ENCODE measurements at places on chromosomes 6 and 20. TPM values are rescaled to one million over a fixed set of nuclear protein-coding genes. Genes with fewer than 3 reads are reported as not detected.

GRCh38 chr6:136161950-136162349, 88.2 kb downstream of the MTFR2 start:
- no peak for DNase-seq

DNA sequence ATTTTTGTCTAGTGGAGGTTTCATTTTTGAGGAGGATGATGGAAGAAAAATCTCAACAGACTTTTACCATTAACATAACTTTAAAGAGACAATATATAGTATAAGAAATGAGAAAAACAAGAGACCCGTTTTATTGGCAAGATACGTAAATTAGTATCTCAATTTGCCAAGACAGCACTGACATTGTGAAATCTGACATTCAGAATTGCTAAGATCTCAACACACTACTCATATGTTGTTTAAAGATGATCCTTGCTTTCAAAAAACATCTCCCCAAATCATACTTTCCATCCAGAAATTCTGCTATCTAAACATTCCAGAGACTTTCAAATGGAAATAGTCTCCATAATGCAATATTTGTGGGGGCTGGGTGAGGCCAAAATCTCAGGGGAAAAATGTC, 220.9 kb upstream of the CEP162 start:
- DNase-seq: no peak

- no peak for DNase-seq
Observed at GRCh38 chr6:64811119-64811518, 895.9 kb downstream of the EYS start.

- DNase-seq: no peak
Observed at GRCh38 chr6:154569156-154569862, 58.8 kb upstream of the CNKSR3 start.

SPATS1 gene
- not detected for total RNA-seq

DNA sequence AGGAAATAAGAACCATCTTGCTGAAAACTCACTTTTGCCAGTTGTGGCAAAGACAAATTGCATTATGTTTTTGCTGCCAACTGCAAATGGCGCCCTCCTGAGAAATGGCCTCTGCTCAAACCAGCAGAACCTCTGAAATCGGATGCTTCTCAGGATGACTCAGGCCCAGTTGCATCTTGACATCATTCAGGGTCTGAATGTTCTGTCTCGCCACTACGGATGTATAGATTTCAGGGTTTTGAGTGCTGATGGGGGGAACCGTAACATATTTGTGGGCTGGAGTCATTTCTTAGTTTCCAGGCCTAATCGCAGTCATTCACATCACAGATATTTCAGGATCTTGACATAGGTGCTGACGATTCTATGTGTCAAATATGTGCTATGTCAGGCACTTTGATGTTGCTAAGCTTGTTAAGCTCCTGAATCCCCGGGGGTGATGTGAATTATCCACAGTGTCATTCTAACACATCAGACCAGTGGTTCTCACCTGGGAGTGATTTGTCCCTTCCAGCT, 207.1 kb downstream of the NFATC2 start:
- no peak for DNase-seq

TOX2 gene
- total RNA-seq: not detected

DNA sequence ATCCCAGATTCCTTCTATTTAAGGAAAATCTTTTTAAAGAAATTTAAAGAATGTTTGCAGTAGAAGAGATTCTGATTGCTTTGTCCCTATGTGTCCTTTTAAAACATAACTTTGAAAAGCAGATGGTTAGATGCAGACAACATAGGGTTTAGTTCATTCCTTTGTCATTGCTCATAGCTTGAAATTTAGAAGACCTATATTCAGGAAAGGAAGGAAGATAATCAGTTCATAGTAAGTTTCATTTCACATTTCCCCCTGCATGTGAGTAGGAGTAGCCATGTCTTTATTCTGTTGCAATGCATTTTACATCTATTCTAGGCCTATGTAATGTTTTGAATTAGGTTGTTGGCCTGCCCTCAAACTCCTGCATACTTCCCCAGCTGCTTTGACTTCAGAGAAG, 197.9 kb upstream of the GRIK2 start:
- no peak for DNase-seq

GRCh38 chr6:151592449-151593159, 98.8 kb downstream of the CCDC170 start:
- DNase-seq: peak; percentile 33

BMP7 gene
- total RNA-seq: not detected

GRCh38 chr6:32886681-32887383, 32.8 kb downstream of the PSMB9 start:
- DNase-seq: no peak

GRCh38 chr6:20167601-20168000, 44.7 kb downstream of the MBOAT1 start:
- DNase-seq: no peak

KCNG1 gene
- not detected for total RNA-seq

CFB gene
- 171 TPM for total RNA-seq

- DNase-seq: no peak
Observed at GRCh38 chr6:88761237-88762031, 202.0 kb downstream of the RNGTT start.

MAS1 gene
- not detected for total RNA-seq

- peak; percentile 78 for DNase-seq
Observed at GRCh38 chr20:51456511-51457509, 85.7 kb downstream of the NFATC2 start.

DNA sequence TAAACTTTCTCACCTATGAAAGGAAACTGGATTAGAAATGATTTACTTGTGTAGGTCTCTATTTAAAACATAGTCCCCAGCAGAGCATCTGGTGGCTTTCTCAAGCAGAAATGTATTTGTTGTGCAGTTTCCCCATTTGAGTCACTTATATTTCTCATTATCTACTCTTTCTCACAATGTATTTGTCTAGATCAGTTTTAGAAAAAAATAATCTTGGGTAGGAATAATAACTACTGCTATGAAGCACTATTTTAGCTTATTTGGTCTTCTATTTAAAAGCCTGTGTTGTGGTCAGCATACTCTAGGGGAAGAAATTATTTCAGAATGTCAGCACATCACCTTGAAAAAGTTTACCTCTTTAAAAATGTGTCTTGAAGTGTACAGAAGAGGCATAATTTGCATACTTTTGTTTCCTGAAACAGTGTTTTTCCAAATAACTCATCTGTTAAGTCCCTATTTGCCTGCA, 60.9 kb upstream of the PRL start:
- no peak for DNase-seq

TSHZ2 gene
- not detected for total RNA-seq

FAM217A gene
- not detected for total RNA-seq

- no peak for DNase-seq
Observed at GRCh38 chr6:49264909-49265308, 198.1 kb downstream of the MMUT start.

- DNase-seq: no peak
Observed at GRCh38 chr6:30601436-30601814, 15.6 kb downstream of the PPP1R10 start.

SSTR4 gene
- not detected for total RNA-seq

DNA sequence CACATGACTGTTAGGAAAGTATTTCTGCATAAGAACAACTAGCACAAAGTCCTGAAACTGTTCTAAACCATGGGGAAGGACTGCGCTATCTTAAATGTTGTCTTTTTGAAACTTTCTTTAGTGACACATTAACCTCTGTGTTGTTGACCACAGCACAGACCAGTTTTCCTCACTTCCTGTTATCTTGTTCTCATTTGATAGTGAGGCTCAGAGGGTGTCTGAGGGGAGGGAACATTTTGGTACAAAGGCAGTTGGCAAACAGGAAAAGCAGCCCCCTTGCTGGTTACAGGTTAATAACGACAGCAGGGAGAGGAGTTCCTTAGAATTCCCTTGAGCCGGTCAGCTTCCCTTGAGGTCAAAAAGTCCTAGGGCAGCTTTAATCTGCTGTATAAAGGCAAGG, 143.5 kb upstream of the BMP2 start:
- DNase-seq: peak; percentile 23

DNA sequence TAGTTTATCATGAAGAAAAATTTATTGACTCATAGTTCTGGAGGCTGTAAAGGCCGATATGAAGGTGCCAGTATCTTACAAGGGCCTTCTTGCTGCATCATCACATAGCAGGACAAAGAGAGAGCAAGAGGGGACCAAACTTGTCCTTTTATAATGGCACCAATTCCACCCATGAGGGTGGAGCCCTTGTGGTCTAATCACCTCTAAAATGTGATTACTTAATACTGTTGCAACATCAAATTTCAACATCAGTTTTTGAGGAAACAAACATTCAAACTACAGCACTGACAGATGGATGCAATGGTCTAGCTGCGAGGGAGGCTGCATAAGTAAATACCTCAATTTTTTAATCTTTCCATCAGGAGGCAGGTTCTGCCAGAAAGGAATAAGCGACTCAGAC, 76.7 kb upstream of the LAMA2 start:
- no peak for DNase-seq

DNA sequence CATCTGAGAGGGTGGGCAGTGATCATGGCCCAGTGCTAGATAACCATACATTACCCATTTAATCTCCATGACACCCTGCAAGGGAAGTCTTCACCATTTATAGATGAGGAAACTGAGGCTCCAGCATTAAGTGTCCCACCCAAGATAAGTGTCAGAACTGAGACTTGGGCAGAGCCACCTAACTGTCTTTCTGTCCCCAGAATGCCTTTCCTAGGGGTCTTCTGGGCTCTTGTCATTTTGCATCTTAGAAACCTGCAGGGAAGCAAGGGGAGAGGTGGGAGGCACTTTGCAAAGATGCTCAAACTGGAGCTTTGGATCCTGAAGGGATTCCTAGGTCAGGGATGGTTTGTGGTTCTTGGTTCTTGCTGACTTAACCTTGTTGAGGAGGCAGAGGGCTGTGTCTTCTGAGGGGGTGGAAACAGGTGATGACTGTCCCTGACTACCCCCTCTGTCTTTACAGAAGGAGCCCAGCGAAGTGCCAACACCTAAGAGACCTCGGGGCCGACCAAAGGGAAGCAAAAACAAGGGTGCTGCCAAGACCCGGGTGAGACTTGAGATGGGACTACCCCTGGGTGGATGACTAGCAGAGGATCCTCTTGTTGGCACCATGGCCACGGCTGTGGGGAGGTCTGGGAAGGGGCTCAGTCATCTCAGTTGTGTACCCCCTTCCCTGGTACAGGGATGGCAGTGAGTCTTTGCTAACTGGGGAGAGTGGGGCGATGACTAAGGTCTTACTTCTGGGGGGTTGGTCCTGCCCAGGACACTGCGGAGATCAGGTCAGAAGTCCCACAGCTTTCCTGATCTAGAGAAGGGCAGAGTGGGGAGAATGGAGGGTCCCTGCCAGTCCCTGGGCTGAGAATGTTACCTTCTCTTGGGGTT, 5.8 kb downstream of the HMGA1 start:
- DNase-seq: no peak

DNA sequence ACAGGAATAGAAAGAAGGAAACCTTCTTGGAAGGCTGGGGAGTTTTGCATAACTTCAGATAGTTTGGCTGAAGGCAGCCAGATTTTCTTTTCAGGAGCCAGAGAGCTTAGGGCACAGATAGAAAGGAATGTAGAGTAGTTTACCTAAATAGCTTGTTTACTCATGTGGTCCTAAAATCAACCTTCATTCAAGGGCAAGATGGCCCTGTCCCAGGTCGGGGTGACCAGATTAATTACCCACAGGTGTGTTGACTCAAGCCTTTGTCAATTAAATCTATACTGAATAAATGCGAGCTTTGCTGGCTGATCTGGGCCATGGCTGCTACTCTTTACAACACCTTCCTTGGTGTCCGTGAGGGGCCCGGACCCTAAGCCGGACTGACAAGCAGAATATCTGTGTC, 792.0 kb upstream of the MAN1A1 start:
- no peak for DNase-seq

GRCh38 chr20:10806539-10806938, 132.7 kb upstream of the JAG1 start:
- DNase-seq: no peak

- DNase-seq: no peak
Observed at GRCh38 chr6:72084992-72085569, 198.7 kb downstream of the RIMS1 start.

- no peak for DNase-seq
Observed at GRCh38 chr6:124722141-124722878, 239.9 kb upstream of the RNF217 start.

DNA sequence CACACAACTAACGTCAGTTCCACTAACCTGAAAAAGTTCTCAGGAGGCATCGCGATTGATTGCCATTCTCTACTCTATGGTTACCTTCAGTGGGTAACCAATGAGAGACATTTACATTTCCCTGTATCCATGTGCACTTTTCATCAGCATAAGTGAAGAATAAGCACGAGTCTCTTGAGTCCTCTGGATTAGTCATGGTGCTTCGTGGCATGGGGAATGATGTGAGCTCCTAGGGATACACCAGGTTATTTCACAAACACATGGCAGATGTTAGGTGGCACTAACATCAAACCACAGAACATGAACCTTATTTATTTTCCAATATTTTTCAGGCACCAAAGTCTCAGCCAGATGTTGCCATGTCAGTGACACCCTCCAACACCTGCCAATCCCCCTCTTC, 64.0 kb downstream of the FYN start:
- DNase-seq: no peak

LY6G6F gene
- not detected for total RNA-seq

- DNase-seq: peak; percentile 9
Observed at GRCh38 chr6:136886091-136886490, 36.0 kb upstream of the SLC35D3 start.

- peak; percentile 46 for DNase-seq
Observed at GRCh38 chr6:151847064-151847463, 39.6 kb downstream of the ESR1 start.
